ENCODE measurements at places on chromosomes 2 and 18.

DNA sequence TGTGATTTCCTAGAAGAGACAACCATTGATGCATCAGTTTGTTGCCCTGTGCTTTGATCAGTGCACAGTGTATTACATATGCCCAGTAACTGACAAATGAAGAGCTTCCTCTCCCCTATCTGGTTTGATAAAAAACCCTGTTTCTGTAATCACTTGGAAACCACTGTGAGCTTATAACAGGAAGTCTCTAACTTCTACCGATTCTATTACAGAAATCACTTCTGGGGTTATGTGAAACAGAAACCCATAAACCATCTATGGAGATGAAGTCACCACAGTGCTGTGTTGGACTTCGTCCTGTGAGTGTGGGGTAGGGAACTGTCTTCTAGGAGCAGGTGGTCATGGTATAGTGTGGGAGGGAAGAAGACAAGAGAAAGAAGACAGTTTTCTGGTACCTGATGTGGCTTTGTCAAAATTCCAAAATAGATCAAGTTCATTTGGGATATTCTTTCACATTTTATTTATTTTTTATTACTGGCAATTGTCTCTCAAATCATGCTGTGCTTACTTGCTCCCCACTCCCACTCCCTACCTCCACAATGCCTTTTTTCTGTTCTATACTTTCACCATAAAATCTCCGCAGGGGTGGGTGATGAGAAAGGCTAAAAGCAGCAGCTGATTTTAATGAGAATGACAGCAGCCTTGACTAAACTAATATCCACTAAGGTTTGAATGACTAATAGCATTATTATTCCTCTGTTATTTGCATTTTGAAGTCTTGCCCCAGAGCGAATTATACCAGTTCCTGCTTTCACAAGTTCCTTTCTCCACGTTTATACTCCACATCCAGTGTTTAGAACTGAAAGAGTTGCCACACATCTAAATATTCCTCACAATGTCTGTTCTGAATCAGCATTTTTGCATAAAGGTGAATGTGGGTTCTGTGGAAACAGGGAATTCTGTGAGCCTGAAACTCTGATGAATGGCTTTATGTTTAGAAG, 41.7 kb upstream of the RND3 start:
- no peak for DNase-seq

DNA sequence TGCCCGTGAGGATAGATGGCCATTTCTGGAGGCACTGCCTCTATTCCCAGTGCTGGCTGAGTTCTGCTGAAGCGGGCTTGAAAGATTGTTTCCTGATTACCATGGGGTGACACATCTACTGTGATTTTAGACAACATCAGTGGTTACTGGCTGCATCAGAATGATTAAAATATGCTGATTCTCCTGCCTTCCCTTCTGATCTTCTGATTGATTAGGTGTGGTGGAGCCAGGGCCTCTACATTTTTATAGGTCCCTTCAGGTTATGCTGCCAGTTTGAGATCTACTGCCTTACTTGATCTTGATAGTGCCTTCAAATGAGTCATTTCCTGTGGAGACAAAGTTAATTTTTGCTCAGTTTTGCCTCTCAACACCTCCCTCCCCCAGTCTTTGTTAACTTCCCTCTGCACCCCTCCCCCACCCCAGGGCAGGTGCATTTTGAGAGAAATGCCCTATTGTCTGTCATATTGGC, 31.6 kb upstream of the SNORC start:
- no peak for DNase-seq

GRCh38 chr2:32835148-32835547, 111.6 kb upstream of the LTBP1 start:
- DNase-seq, result no peak

DNA sequence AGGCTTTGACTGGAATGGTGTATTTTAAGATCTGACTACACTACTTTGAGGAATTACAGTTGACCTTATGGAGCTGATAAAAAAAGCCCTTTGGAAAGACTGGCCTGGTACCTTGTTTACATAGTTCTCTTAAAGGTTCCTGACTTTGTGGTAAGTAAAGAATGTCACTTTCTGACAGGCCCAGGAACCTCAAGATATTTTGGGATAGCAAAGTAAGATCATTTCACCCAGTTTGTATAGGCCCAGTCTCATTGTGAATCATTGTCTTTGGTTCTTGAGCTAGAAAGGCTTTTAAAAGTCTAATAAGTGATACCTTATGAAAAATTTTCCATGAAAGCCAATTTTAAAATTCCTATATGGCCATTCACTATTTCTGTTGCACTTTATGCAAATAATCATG, 316.3 kb upstream of the LRRTM4 start:
- no peak for DNase-seq

DNA sequence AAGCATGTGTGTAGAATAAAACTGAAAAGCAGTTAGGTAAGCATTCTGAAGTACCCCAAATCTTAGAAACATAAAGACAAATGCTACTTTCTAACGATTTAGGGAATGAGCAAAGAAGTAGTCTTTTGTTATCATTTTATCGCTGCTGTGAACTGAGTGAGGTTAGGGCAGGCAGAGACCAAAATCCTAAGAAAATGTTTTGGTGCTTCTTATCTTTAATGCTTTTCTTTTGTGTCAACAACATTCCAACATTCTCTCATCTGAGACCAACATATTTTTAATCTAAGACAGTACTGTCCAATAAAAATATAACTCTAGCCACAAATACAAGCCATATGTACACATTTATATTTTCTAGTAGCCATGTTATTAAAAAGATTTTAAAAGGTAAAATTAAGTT, 789.4 kb upstream of the PIK3C3 start:
- DNase-seq, result no peak

GRCh38 chr2:59276033-59276432, 1034.9 kb upstream of the FANCL start:
- DNase-seq, result no peak

- DNase-seq, result no peak
Measured at GRCh38 chr2:144683107-144683753, 163.3 kb upstream of the ZEB2 start.

DNA sequence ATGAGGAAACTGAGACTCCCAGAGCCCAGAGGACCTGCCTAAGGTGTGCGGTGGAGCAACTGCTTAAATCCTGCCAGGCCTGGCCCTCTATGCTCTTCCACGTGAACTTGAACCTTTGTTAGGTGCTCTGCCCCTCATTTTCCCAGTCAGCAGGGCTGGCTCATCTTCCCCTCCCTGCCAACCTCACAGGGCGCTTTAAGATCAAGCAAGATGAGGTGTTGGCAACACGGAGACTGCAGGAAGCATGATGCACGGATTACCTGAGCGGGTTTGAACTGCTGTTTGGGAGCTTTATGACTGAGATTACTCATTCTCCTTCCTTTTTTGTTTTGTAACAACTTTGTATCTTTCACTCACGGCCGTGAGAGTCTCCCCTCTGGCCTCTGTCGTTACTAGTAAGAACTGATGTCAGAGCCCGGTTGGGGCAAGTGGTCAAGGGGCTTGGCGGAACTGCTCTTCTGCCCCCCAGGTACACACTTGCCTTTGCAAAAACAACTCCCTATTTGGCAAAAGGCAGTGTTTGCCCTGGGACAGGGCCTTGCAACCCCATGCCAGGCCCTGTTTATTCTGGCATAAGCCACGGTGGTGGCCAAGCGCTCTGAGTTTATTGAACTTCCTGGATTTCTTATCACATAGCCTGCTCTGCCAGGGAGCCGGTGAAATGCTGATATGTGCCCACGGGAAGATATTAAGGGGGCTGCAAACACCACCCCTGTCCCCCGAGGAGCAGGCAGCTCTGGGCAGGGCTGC, 127.8 kb downstream of the INHBB start:
- DNase-seq, result no peak

DNA sequence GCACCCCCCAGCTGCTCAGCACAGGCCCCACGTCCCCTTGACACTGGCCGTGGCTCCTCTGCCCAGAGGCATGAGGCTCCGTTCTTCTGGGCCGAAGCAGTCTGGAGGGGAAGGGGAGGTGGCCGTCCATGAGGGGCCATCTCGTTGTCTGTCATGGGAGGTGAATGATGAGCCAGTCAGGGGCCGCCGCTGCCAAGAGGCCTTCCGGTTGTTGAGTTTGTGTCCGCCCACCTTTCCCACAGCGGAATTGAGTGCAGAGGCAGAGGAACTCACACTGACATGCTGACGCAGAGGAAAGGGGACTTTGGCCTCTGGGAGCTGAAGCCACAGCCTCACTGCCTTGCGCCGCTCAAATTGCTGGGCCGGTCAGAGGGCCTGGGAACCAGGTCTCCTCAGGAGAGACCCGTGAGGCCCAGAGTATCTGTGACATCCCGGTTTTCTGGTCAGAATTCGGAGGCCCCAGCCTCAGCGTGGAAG, 268.4 kb downstream of the ATAD2B start:
- DNase-seq, result no peak

GRCh38 chr2:238821391-238821790, 26.5 kb upstream of the TWIST2 start:
- DNase-seq, result no peak

GRCh38 chr2:620004-620403, 57.2 kb downstream of the TMEM18 start:
- DNase-seq, result no peak

GRCh38 chr2:207632575-207633493, 7.6 kb upstream of the METTL21A start:
- DNase-seq, result no peak

DNA sequence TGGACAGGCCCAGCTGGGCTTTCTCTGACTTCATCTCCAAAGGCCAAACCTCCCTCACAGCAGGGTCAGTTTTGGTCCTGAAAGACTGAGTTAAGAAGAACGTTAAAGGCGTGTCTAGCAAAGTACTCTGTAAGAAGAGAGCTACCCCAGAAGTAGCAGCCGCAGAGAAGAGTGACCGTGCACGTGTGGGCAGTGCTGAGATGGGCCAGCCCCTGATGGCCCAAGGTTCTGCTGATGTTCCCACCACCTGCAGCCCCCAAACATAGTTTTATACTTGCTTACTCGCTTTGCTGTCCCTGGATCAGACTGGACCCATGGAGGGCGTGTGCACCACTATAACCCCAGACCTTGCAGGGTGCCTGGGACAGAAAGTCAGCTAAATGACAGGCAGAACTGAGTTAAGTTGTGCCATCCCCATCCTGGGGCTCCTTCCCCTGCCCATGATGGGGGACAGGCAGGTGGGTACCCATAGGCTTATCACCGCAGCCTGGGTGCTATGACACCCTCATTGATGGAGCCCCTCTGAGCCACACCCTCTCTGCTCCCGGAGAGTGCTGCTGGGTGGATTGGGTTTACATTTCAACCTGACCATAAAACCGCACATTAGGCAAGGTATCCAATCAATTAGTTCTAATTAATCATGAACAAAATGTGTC, 367.3 kb upstream of the HS6ST1 start:
- DNase-seq, result no peak

GRCh38 chr2:41899189-41899588, 148.6 kb upstream of the PKDCC start:
- no peak for DNase-seq

GRCh38 chr18:44805643-44806042, 125.0 kb downstream of the SETBP1 start:
- DNase-seq, result no peak

- no peak for DNase-seq
Measured at GRCh38 chr2:106058469-106059137, 135.5 kb downstream of the UXS1 start.

DNA sequence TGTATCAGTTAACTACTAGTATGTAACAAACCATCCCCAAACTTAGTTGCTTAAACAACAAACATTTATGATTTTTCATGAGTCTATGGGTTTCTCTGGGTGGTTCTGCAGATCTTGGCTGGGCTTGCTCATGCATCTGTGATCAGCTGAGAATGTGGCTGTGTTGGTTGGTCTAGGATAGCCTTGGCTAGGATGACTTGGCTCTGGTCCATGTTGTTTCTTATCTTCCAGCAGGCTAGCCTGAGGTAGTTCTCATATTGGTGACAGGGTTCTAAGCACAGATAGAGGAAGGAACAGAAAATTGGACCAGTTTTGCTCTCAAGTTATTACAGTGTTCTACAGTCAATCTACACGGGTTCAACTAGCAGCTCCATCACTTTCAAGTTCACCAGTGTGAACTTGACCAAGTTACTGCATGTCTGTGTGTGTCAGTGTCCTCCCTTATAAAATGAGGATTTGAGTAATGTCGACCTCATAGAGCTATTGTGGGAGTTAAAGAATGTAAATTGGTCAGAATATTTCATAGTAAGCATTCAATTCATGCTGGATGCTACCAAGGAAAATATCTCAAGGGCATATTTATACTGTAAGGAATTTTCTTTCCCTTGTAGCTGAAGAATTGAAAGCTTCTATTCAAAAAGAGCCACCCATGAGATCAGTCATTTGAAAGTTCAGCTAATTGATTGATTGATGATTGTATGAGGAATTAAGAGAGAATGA, 65.3 kb downstream of the MYO3B start:
- no peak for DNase-seq

- peak; percentile 93 for DNase-seq
Measured at GRCh38 chr18:60508108-60508507, 135.5 kb upstream of the MC4R start.

DNA sequence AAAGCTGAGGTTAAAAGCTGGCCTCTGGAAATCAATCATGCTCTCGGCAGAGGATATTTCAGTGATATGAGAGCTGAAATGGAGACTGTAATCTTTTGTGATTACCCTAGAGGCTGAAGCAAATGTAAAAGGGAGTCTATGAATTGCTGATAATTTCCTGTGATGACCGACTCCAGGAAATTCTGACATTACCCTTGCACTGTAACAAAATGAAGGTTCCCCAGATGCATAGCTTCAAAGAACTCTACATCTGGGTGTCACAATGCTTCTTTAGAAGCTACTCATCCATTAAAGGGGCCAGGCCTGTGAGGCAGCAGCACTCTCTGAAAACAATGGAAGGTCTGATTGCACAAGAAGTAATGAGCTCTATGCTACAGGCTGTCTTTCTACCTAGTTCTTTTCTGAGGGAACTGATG, 268.2 kb upstream of the SESTD1 start:
- DNase-seq, result no peak

DNA sequence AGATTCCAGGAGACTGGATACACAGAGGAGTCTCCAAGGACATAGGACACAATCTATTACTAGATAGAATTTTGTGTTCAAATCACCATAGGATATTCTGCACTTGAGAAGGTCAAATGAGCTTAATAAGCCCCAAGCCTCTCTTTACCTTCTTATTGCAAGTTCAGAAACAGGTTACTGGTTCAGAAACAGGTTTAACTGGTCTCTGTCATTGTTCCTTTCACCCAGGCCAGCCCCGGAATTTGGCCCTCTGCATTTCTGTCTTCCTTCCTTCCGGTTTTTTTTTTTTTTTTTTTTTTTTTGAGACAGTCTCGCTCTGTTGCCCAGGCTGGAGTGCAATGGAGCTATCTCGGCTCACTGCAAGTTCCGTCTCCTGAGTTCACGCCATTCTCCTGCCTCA, 700.2 kb downstream of the EPHA4 start:
- DNase-seq, result no peak

GRCh38 chr2:237191714-237192081, 106.0 kb downstream of the COPS8 start:
- DNase-seq, result no peak

GRCh38 chr18:46247942-46248341, 143.8 kb downstream of the HAUS1 start:
- no peak for DNase-seq

GRCh38 chr2:69122271-69122670, 109.3 kb downstream of the ANTXR1 start:
- no peak for DNase-seq
